Muscle of arm (tissue), 14 donors: ENCODE measurements at places on chromosomes 7 and 10. TPM values are rescaled to one million over a fixed set of nuclear protein-coding genes. Genes with fewer than 3 reads are reported as not detected.
A peak's percentile ranks its signal among the peaks of the same experiment; 100 is the strongest.

RARRES2 gene
- polyA plus RNA-seq, result 55.1 TPM

- no peak for DNase-seq
Observed at GRCh38 chr10:131726967-131727366, 173.8 kb upstream of the PPP2R2D start.

- DNase-seq, result no peak
Observed at GRCh38 chr10:59991661-59992060, 85.3 kb upstream of the CCDC6 start.

DNA sequence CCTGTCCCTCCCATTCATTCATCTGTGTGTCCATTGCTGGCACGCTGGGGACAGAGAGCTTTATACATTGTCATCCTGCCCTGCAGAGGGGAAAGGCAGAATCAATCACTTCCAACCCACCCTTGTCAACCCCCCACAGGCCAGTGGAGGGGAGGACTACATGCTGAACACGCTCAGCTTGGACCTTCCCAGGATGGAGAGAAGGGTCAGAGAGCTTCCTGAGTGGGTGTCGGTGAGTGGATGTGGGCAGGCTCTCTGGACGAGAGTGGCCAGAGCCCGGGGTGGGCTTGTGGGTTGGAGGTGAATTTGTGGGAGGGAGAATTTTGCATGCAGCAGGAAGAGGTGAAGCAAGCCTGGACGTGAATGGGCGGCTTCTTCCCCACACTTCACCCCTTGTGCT, 93.9 kb downstream of the DNAJB6 start:
- DNase-seq, result no peak

- DNase-seq, result no peak
Observed at GRCh38 chr10:44702531-44702930, 208.6 kb upstream of the TMEM72 start.

DNA sequence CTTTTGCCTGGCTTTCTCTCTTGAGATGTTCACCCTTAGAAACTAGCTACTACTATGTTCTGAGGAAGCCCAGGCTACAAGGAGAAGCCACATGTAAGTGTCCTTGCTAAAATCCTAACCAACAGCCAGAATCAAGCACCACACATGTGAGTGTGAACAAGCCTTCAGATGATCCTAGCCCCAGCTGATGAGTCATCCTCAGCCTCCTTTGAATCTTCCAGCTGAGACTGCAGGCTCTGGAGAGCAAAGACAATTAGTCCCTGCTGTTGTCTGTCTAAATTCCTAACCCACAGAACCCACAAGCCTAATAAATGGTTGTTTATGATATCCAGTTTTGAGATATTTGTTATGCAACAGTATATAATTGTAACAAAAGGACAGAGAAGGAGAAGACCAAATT, 92.8 kb upstream of the TAC1 start:
- DNase-seq, result no peak

DNA sequence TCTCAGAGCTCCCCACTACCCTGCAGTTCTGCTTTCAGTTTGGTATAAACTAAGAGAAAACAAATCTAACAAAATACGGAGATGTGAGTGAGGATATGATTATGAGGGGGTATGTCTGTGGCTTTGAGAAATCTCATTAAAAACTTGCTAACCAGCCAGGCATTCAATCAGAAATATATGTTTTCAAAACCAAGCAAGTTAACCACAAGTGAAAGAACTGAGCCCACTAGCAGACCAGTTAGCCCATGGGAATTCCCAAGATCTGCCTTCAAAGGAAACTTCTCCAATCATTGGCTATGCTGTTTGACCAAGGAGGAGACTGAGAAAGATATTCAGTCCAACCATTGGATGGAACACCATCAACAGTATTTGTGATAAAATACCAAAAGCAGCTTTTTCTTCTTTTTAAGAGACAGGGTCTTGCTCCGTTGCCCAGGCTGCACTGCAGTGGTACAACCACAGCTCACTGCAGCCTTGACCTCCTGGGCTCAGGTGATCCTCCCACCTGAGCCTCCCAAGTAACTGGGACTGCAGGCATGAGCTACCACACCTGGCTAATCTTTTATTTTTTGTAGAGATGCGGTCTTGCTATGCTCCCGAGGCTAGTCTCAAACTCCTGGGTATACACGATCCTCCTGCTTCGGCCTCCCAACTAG, 41.2 kb downstream of the FGFR2 start:
- DNase-seq, result no peak

DNA sequence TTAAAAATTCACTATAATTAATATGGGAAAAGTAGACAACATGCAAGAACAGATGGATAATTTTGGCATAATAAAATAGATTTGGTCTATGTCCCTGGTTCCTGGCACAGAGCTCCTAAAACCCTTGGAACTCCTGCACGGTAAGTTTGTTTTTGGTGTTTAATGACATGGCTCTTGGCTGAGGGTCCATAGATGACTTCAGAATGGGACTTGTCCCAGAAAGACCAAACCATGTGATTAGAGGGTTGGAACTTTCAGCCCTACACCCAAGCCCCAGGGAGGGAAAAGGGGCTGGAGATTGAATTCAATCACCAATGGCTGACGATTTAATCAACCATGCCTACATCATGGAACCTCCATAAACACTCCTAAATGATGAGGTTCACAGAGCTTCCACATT, 12.6 kb upstream of the GSDME start:
- peak; percentile 55 for DNase-seq

- no peak for DNase-seq
Observed at GRCh38 chr7:91082852-91083495, 181.3 kb upstream of the FZD1 start.

GRCh38 chr7:148262721-148263229, 327.8 kb upstream of the C7orf33 start:
- DNase-seq, result peak; percentile 69

- DNase-seq, result no peak
Observed at GRCh38 chr10:114034923-114035645, 8.6 kb upstream of the ADRB1 start.

GRCh38 chr7:48525736-48526732, 354.8 kb downstream of the ABCA13 start:
- no peak for DNase-seq

- DNase-seq, result no peak
Observed at GRCh38 chr7:25486656-25487055, 258.4 kb upstream of the NPVF start.

- DNase-seq, result no peak
Observed at GRCh38 chr10:97319671-97320479, 804 bp downstream of the FRAT1 start.

PAPOLB gene
- 0.12 TPM for polyA plus RNA-seq

- peak; percentile 70 for DNase-seq
Observed at GRCh38 chr10:101397140-101397539, 43.2 kb downstream of the BTRC start.

OR13A1 gene
- polyA plus RNA-seq, result 0.10 TPM
